ENCODE measurements at places on chromosomes 1 and 21.
A peak's percentile ranks its signal among the peaks of the same experiment; 100 is the strongest.

GRCh38 chr1:181037386-181037785, 3.6 kb downstream of the MR1 start:
- no peak for DNase-seq

DNA sequence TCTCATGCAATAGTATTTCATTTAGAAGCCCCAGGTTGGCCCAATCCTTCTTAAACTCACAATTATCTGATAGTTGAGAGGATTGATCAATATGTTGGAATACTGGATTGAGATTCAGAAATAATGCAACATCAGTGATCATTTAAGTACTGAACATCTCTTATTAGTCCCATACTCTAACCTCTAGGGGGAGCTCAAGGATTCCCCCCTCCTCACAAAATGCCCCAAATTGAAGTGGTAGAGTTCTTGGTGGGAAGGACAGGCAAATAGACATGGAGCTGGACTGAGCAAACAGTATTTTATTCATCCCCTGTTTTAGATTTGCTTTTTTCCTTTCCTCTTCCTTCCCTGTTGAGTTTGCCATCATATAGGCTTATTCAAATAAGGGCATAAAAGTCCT, 62.8 kb downstream of the NGF start:
- DNase-seq = peak; percentile 37

- no peak for DNase-seq
Observed at GRCh38 chr1:101652484-101652883, 344.2 kb downstream of the OLFM3 start.

GRCh38 chr1:223513309-223513708, 120.1 kb downstream of the CCDC185 start:
- DNase-seq = no peak

- DNase-seq = no peak
Observed at GRCh38 chr1:248618119-248618518, 16.8 kb downstream of the OR2T11 start.

DNA sequence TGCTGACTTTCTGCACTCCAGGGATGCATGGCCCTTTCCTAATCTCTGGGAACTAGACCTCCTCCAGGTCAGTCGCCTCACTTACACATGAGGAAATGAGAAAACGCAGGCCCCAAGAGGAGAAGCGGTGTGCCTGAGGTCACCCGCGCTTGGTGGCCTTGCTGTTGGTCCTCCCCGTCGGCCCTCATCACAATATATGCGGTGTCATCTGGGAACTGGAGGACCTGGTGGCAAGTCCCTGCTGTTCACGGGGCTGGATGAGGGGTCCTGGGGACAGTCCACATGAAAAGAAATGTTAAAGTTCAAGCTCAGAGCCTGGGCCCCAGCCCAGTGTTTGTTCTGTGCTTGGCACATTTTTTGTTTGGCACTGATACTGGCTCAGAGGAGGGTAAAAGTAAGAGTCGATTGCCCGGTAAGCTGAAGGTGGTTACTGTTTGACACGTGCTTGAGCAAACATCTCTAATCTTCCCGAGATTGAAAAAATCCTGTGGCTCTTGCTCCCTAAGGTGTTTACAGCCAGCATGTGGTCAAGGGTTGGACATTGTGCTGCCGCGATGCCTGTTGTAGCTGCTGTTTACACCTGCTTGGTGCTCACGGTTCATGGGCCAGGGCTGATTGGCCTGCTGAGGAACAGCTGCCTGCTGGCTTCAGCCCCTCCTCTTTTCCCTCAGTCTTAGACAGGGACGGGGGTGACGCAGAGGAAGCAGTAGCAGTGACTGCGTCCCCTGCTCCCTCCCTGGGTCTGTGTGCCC, 5.2 kb downstream of the COQ8A start:
- DNase-seq = no peak

- no peak for DNase-seq
Observed at GRCh38 chr1:182627622-182628021, 23.4 kb upstream of the RGS16 start.

DNA sequence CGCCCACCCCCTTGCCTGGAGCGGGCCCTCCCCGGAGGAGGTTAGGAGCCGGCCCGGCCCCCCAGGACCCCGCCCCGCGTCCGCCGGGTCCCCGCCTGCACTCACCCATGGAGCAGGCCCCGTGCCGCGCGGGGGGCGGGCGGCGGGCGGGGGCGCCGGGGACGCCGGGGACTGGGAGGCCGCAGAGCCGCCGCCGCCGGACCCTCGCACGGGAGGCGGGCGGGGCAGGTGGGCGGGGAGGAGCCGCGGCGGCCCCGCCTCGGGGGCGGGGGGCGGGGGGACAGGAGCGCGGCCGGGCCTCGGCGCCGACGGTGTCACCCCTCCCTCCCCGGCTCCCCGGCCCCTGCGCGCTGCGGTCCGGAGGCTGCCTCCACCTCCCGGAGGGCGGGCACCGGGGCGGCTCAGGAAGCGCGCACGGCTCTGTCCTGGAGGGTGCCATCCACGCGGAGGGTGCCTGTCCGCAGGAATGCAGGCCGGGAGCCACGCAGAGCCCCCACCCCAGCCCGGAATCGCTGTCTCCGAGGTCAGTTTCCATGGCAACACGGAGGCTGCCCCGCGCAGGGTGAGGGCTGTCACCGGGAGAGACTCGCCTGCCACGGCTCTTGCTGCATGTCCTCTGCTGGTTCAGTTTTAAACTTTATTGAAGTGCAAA, 5.9 kb upstream of the PLEKHG5 start:
- peak; percentile 30 for DNase-seq

GRCh38 chr1:82836973-82837680, 1036.4 kb downstream of the ADGRL2 start:
- peak; percentile 13 for DNase-seq

DNA sequence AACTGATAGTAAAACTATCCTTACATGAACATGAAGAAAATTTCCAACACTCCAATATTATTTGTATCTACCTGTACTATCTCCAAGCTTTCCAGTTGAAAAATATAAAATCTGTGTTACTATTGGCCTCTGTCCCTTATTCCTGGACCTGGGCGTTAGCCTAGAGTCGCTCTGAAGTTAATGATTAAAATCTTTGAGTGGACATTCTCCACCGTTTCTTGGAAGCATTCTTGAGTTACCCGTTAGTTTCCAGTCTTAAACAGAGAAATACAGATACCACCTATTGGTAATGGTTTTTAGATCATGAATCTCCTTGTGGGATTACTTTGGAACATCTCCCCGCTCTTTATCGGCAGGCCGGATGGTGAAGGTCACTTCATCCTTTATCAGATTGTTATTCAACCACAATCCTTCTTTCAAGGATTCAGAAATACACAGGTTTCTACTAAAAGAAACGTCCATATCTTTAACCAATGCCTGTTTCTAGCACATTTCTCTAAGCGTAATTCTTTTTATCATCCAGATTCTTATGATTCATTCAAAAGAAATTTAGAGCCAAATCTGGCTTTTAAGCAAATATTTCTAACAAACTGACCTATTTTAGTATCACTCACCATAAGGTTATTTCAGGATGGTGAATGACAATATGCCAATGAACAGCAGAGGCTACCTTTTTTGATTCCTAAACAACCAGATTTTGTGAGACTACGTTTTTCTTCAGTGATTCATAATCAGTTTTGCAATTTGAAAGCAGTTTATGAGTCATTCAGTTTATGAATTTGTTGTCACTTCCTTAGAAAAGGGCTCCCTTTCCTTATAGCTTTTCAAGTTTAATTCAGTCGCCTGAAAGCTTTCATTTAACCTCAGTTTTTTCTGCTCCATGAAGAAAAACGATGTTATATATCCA, 70.2 kb upstream of the ERRFI1 start:
- DNase-seq = peak; percentile 94

DNA sequence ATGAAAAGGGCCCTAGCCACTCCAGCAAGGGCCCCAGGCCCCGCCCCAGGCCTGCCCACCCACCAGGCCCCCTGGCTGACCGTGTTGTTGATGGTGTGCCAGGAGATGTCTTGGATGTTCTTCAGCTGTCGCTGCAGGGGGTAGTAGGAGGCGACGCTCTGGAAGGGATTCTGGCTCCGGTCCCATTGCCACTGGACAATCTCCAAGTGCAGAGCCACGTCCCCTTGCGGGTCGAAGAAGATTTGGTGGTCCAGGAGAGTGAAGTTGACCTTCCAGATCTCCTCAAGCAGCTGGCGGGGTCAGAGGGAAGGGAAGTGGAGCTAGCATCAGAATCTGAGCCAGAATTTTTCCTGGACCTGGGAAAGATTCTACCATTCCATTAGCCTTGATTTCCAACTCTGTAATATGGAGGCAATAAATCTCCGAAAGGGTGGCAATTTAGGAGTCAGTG, 10.2 kb downstream of the TAS1R2 start:
- no peak for DNase-seq

DNA sequence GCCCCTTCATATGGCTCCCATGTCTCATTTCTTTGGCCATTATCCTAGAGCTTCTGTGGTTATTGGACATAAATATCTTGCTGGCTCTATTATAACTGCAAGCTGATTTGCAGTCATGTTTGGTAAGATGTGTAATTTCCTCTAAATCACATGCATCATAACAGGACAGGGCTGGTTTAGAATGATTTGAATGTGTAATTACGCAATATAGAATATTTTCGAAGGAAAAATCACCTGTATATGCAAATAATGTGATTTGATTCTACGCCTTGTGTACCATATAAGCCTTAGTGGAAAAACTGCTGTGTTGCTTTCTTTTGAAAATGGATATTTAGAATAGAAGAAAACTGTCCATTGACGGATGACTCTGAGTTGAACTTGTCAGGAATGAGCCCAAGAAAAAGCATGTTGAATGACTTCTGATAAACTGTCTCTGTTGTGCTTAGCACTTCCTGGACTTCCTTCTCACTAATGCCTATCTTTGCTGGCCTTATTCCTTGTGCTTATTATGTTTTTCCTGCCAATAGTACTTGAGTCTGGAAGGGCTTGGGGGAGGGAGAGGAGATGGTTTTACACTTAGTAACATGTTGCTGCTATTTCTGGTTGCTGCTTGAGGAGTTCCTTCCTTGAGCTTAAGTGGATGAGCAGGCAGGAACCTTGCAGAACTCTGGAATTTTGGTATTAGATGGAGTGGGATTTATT, 6.5 kb downstream of the CACHD1 start:
- peak; percentile 89 for DNase-seq

- DNase-seq = peak; percentile 44
Observed at GRCh38 chr1:71031426-71031825, 16.2 kb downstream of the PTGER3 start.

All from fibroblast of skin of right quadriceps (primary cell).